Fibroblast of mammary gland (primary cell): ENCODE measurements at places on chromosomes 5 and 9.

DNA sequence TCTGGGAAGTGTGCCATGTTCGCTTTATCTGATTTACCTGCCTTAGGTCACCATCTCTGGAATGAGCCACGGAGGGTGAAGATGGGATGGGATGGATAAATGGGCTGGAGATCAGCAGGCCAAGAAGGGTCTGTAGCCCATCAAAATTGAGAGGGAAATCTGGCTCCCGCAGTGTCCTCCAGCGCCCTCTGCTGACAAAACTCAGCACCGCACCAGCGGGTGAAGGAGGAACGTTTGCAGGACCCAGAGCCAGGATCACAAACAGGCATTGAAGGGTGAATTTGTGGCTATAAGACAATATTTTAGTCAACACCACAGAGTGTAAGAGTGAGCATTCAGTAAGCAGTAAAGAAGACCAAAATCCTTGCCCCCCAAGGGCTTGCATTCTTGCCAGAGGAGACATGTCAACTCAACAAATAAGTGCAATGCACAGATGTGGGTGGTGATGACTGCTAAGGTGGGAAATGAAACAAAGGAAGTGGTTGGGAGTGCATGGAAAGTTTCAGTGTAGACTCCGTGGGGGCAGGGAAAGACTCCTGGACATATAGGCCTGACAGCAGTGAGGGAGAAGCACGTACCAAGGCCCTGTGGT lies 124.4 kb downstream of the TENT4A start:
- peak; percentile 5 for DNase-seq

DNA sequence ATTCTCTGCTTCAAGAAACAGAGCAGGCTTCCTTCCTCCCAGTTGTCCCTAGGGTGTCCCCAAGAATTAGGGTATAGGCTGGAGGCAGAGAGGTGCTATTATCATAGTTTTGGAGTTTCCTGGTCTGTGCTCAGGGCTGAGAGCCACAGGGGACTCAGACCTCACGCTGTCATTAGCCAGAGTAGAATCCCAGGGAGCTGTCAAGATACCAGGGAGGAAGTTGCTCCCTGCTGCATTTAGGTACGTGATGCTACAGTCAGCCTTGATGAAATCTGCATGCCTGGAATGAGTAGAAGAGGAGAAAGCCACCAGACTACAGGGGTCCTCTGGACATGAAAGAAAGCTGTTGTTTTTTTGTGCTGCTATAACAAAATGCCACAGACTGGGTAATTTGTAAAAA lies 273.2 kb downstream of the SH3GL2 start:
- DNase-seq = no peak

DNA sequence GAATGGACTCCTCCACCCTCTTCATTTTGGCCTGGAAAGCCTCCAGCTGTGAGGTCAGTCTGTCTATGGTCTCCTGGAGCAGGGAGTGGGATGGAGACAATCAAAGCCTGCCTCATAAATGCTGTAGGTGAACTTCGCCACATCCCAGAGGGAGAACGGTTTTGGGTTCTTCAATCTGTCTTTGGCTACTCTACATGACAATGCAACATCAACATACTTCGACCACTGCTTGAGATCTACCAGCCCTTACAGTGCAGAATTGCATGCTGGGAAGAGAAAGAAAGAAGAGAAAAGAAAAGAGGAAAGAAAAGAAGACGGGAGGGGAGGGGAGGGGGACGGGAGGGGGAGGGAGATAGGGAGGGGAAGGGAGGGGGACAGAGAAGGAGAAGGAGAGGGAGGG lies 28.5 kb upstream of the ANXA6 start:
- no peak for DNase-seq

GRCh38 chr5:1722877-1723276 lies 76.8 kb downstream of the MRPL36 start:
- no peak for DNase-seq

DNA sequence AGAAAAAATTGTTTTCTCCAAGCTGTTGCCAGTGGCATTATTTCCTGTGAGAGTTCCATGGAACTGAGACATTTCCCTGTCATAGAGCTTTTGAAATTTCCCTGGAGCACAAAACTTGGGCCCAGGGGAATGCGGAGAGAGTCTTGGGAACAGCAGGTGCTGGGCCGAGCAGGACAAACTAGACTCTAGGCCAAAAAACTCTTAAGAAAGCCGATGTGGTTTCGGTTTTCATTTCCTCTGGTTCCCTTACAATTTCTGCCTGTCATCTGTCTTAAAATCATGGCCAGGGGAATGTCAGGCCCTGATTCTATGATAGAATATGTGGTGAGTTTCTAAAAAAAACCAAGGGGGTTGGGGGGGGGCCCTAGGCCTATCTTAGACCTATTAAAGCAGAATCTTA lies 4.6 kb downstream of the SLC35A4 start:
- no peak for DNase-seq

DNA sequence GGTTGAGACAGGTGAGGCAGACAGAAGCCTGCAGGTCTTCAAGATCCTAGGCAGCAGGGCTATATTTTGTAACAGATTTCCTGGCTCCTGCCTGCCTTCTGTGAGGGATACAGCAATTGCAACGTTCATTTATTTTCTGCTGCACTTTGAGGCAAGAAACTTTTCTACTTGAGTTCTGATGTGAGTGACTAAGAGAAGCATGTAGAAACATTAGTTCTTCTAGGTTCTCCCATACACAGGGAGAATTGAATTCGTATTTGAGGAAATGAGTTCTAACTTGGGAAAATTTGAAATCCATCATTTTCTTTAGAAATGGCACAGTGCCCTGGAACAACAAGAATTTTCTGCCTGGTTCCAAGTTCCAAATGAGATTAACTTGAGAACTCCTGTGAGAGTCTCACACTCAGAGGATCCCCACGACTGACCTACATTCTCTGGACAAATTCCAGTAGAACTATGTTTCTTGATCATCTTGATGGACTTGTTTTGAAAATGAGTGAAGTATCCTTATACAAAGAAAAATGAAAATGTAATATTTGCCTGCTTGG lies 15.0 kb downstream of the MAMDC2 start:
- no peak for DNase-seq

DNA sequence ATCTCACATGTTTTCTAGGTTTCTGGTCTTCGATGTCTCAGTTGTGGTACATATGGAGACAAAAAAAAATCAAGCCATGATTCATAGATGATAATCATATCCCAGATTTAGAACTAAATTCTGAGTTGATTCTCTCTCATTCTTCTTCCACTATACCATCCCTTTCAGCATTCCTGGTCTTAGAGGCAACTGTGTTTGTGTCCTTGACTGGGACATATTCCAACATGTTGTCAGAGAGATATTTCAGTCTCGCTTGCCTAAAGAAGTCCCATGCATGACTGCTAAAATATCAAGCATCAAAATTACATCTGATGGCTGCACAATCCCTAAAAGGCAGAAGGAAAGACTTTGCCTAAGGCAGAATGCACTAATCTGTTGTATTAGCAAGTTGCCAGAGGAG lies 236.6 kb downstream of the PSAT1 start:
- no peak for DNase-seq
